ENCODE measurements at places on chromosomes 5 and 9.
A peak's percentile ranks its signal among the peaks of the same experiment; 100 is the strongest.

DNA sequence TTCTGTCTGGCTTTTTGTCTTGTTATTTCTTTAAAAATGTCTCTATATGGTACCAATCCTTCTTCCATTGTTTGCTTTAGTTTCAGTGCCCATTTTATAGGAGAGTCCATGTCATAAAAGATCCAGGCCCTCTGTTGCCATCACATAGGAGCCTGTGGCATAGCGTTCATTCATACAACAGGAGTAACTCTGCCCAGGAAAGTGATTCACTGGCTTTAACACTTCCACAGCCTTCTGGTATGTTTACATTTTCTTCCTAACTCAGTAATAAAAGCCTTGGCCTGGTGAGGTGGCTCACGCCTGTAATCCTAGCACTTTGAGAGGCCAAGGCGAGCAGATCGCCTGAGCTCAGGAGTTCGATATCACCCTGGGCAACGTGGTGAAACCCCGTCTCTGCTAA is 519.3 kb upstream of the PTGER4 start:
- peaks cover 9% of the 10 kb centered on the region for H3K27me3 ChIP-seq
- no peak overlapping the region for H3K4me3 ChIP-seq
- H3K36me3 ChIP-seq, result peaks cover 3% of the 10 kb centered on the region
- no peak for DNase-seq
- H3K4me1 ChIP-seq, result peaks cover 3% of the 10 kb centered on the region
- no peak overlapping the region for H3K27ac ChIP-seq

DNA sequence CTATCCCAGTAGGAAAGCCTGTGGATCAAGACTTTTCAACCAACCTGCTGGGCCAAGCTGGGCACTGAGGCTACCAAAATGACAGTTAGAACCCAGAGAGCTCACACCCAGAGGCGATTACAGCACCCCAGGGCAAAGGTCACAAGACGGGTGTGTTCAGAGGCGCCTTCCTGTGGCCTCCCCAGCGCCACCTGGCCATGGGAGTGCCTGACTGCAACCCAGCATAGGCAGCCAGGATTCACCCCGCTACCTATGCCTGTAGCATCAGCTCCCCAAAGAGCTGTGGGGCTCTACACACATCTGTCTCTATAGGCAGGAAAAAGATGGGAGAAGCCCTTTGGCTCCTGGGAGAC is 33.5 kb downstream of the PDGFRB start:
- H3K4me1 ChIP-seq, result peaks cover 3% of the 10 kb centered on the region
- no peak for DNase-seq
- H3K36me3 ChIP-seq, result no peaks in the 10 kb centered on the region
- no peak overlapping the region for H3K4me3 ChIP-seq
- H3K27me3 ChIP-seq, result no peaks in the 10 kb centered on the region
- H3K27ac ChIP-seq, result no peak overlapping the region

GRCh38 chr5:9722601-9723180 is 92.5 kb upstream of the TAS2R1 start:
- no peak overlapping the region for H3K27ac ChIP-seq
- no peak for DNase-seq
- H3K27me3 ChIP-seq, result no peaks in the 10 kb centered on the region
- no peak overlapping the region for H3K4me3 ChIP-seq

DNA sequence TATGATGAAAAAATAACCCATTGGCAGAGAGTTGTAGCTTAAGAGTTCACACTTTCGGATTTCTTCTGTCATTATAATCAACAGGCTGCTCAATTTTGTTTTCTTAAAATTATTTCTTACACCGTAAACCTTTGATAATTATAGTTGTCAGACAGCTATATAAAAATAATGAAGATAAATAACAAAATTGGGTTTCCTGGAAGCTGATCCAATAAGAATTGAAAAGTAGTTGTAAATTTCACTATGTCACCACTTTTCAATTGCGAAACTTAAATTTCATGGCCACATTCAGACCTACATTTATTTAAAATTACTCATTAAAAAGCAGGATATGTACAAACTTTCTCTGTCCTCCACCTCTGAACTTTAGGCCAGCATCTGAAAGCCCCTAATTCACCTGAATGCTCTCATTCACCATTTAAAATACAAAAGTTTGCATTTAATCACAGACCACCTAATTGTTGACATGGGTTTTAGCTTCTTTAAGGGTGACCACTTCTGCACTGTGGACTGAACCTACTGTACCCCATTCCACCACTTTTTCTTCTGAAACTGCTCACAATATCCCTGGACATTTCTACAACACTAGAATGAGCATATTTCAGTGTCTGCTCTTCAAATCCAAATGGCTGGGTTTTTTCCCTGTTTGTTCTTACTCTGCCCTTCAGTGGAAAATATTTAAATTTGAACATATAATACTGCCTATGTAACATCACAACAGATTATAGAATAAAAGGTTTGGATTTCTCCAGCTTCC is 680 bp downstream of the SELENOP start:
- no peak overlapping the region for H3K4me3 ChIP-seq
- H3K27me3 ChIP-seq, result no peaks in the 10 kb centered on the region
- H3K27ac ChIP-seq, result peak overlapping the region; percentile 39
- H3K4me1 ChIP-seq, result peaks cover 7% of the 10 kb centered on the region

DNA sequence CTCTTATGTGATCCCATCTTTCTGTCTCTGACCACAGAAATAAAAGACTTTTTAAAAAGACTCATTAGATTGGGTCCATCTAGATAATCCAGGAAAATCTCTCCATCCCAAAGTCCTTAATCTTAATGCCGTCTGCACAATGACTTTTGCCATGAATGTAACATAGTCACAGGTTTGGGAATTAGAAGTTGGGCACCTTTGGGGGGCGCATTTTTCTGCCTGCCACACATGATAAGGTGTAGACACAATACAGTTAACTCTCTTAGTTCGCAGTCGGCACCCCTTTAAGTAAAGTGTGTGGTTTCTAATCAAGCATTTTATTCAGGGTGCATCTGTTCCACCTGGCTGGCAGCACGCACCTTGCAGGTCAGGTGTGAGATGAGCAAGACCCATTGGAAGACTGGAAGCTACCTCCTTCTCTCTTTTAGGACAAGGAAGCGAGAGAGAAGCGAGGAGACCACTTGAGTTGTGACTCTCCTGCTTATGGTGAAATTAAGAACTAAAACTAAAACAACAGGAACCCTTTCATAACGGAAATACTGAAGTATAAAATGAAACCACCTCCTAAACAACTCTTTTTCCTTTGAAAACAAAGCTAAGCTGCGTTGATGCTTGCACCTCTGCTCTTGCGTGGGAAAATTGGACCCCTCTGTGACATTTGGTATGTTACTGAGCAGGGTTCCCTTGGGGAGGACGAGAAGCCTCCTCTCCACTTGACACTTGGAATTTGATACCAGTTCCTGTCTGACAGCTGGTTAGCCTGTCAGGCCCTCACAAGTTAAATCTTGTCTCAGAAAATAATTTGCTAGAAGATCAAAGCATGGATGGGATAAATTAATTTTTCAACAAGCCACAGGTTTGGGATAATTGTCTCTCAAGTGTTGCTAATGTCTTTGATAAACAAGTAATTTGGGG is 304.6 kb upstream of the DMRT1 start:
- peaks cover 10% of the 10 kb centered on the region for H3K27me3 ChIP-seq
- H3K36me3 ChIP-seq, result peaks cover 3% of the 10 kb centered on the region
- peak overlapping the region; percentile 66 for H3K4me3 ChIP-seq
- H3K27ac ChIP-seq, result peak overlapping the region; percentile 47
- H3K4me1 ChIP-seq, result no peaks in the 10 kb centered on the region
- DNase-seq, result no peak

DNA sequence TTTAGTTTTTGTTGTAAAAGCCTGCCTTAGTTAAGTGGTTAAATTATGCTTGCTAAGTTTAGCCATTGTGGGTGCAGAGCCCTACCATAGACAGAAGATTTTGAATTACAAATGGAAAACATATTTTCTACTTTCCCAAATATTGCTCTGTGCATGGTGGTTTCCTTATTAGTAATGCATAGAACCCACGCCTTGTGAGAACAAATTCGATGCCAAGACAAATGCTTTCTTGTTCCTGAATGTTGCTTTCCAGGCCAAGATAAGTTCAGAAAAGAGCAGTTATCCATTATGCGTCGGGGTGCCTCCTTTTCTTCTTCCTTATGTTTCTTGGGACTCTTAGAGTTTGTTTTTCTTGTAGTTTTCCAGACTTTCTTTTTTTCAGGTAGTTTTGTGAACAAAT is 31.0 kb upstream of the GARNL3 start:
- DNase-seq, result no peak
- H3K36me3 ChIP-seq, result peaks cover 2% of the 10 kb centered on the region
- peaks cover 45% of the 10 kb centered on the region for H3K27me3 ChIP-seq
- no peak overlapping the region for H3K4me3 ChIP-seq
- peaks cover under 1% of the 10 kb centered on the region for H3K4me1 ChIP-seq

DNA sequence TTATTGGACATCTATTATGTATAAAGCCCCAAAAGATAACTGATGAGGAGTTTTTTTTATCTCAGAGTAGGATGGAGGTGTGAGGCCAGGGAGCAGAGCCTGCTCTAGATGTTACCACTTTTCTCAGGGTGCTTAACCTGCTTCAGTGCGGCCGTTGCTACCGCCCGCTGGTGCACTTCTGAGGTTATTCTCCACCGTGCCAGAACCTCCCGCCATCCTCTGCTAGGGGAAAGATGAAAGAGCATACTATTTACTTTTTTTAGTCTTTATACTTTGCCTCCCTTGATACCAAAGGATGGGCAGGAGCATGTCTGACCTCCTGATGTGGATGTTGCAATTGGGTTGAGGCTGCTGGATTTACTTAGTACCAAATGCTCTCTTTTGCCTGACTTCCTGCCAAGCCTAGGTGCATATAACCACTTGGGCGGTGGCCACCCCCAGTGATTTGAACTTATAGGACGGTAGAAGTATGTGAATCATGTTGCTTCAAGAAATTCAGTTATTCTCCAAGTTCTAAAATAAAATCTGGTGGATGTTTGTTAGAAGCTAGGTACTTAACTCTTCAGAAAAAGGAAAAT is 71.1 kb upstream of the HSPB3 start:
- DNase-seq, result no peak
- no peak overlapping the region for H3K27ac ChIP-seq
- H3K4me1 ChIP-seq, result no peaks in the 10 kb centered on the region
- no peaks in the 10 kb centered on the region for H3K36me3 ChIP-seq
- no peak overlapping the region for H3K4me3 ChIP-seq

GRCh38 chr9:91231619-91232018 is 130.1 kb downstream of the AUH start:
- no peaks in the 10 kb centered on the region for H3K4me1 ChIP-seq
- DNase-seq, result no peak
- H3K36me3 ChIP-seq, result no peaks in the 10 kb centered on the region
- no peak overlapping the region for H3K4me3 ChIP-seq
- no peaks in the 10 kb centered on the region for H3K27me3 ChIP-seq
